ENCODE measurements at places on chromosomes 7 and 10.

DNA sequence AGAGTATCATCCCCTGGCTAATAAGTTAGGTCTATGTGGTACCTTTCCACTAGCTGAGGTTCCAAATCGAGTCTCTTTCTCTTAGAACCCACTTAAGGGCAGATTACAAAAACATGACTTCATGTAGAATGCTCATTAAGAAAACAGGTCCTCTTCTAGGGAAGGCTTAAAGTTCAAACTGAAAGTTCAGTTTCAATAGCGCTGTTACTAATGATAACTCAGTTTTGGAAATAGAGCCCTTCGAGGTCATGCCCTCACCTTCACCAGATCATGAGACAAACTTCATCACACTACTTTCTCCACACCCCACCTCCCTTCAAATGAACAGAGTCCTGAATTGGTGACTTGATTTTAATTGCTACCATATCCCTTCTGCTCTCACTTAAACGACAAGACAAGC, 26.2 kb downstream of the HGF start:
- DNase-seq, result no peak

DNA sequence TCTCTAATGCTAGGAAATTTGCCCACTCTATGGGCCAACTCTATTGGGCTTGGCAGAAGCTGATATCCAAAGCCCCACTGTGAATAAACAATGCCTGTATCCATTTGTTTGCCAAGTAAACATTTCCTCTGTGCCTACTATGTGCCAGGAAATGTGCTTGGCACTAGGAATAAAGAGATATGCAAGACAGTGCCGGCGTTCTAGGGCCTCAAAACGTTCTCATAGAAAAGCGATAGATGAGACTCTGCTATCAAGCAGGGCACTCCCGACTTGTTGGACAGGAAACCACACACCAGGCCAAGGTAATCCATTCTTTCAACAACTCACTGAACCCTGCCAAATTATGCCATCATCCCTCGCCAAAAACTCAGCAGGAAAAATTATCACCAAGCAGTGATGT, 196.7 kb downstream of the IPMK start:
- no peak for DNase-seq

DNA sequence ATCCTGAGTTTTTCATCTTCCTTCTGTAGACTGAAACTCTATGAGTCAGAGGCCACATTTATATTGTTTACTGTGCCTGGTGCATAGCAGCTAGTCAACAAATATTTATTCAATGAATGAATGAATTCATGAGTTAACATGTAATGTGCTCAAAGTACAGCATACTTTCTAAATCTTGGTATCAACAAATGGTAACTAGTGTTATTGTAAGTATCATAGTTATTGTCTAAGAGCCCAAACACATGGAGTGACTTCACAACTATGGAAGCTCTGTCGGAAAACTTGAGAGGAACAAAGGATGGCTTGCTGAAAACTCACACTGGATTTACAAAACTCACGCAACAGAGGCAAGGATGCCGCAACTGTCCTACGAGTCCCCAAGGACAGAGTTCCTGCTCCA, 35.9 kb downstream of the DENND2A start:
- no peak for DNase-seq

DNA sequence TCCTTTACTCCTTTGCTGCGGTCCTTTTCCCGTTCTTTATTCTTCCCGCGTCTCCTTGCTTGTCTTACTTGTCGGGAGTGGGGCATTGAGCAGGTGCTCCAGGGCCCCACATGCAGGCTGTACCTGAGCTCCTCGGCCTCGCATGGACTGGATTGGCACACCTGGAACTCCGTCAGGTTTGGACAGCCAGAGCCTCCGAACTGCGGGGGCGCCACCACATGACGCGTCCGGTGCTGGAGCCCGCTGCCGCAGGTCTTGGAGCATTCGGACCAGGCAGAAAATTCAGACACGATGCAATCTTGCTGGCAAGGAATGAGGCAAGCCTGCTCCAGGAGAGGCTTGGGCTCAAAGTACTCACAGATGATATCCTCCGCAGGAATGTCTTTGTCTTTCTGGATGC, 195.7 kb downstream of the THSD7A start:
- DNase-seq, result no peak

- no peak for DNase-seq
These were observed 16.6 kb upstream of the AQP1 start for GRCh38 chr7:30894866-30895605.

DNA sequence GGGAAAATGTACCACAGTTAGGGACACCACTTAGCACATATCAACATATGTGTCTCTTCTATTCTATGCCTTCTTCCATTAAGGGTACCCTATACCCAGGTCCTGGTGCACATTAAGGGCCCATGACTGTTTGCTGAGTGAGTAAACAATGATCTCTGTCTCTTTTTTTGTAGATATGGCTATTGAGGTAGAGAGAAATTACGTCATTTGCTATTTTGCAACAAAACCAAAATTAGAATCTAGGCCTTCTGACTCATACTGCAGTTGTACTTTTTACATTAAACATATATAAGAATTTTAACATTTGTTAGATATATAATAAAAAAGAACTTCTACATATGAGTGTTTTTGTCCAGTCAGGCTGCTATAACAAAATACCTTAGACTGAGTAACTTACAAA, 683.2 kb upstream of the LRRN3 start:
- DNase-seq, result no peak

- no peak for DNase-seq
These were observed 89.0 kb upstream of the PIP4K2A start for GRCh38 chr10:22803261-22803885.

DNA sequence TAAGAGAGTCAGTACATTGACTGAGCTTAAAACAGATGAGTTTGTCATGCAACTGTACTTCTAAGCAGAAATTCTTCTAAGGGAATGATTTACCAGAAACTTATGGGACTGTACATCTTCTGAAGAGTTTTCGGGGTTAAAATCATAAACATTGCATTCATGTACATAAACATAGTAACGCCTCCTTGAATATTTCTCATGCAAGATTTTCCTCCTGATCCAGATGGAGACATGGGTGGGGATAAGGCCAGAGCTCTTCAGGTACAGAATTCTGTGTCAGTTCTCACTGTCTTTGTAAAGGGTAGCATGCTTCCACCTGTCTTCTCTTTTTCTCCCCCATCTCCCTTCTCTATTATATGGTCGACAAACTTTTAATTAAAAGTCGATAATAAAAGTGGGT, 335.3 kb downstream of the ABCA13 start:
- no peak for DNase-seq

- DNase-seq, result no peak
These were observed 53.8 kb upstream of the SEC61G start for GRCh38 chr7:54812756-54813322.

- peak; percentile 55 for DNase-seq
These were observed 92.6 kb downstream of the LRRC4 start for GRCh38 chr7:127938588-127938987.

- no peak for DNase-seq
These were observed 39.3 kb downstream of the RBM17 start for GRCh38 chr10:6128087-6128486.

DNA sequence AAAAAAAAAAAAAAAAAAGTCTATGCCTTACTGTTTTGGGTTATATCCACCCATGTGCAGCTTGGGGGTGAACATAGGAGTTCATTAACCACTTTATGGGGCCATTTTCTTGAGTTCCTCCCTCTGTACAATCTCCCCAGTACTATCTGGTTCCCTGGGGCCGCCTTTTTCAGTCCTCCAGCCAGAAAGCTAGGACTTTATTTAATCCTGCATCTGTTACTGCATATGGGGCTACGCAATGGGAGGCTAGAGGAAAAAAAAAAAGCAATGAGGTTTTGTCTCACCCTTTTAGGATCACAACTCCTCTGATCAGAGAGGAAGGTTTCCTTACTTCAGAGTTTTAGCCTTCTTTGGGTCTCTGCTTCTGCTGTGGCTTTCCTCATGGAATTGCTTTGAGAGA, 51.0 kb downstream of the BTRC start:
- DNase-seq, result no peak

- no peak for DNase-seq
These were observed 86.1 kb upstream of the RNF32 start for GRCh38 chr7:156554488-156554887.

DNA sequence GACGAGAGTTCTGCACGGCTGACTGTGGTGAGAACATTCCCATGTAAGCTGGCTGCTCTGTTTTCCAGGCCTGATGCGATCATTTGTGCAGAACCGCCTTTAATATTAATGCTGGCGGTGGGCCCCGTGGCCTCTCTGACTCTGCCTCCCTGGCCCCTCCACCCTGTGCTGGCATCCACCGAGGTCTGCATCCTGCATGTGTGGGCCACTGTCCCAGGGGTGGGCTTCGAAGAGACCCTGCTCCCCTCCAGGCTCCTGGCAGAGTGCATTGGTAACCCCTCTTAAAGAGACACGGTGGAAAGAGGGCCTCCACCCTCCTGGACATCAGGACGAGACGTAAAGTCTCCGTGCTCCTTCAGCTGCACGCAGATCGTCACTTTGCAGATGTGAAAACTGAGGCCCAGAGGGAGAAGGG, 67.3 kb upstream of the FAM20C start:
- no peak for DNase-seq

GRCh38 chr10:99695761-99696160, 36.2 kb downstream of the COX15 start:
- DNase-seq, result no peak

All from AG09309 (cell line).